ENCODE measurements at places on chromosomes 7 and 10. TPM values are rescaled to one million over a fixed set of nuclear protein-coding genes. Genes with fewer than 3 reads are reported as not detected.

GRIFIN gene
- not detected for total RNA-seq

CPA2 gene
- total RNA-seq: not detected

CYP2C19 gene
- 0.30 TPM for total RNA-seq

HOXA3 gene
- 5.5 TPM for total RNA-seq

TUBAL3 gene
- total RNA-seq: 0.36 TPM

AGAP9 gene
- 8.3 TPM for total RNA-seq

PHF14 gene
- 25.5 TPM for total RNA-seq

CABCOCO1 gene
- total RNA-seq: not detected

HKDC1 gene
- total RNA-seq: 0.13 TPM

HMX2 gene
- total RNA-seq: not detected

- no peak for DNase-seq
Measured at GRCh38 chr10:88408096-88408495, 175.0 kb downstream of the RNLS start.

- DNase-seq: no peak
Measured at GRCh38 chr7:18702071-18702829, 206.7 kb downstream of the HDAC9 start.

DNA sequence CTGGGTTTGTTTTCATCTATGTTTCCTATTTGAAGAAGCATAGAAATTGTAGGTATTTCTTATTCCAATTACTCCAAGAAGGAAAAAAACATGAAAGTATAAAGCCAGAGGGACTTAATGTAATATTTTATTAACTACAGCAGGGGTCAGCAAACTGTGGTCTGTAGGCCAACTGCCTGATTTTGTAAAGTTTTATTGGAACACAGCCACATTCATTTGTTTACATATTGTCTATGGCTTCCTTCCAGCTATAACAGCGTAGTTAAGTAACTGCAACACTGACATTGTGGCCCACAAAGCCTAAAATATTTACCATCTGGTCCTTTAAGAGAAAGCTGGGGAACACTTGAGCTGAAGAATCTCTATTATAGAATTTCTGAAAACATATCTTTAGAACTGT lies 306.2 kb downstream of the BICC1 start:
- DNase-seq: no peak

GRCh38 chr7:24777806-24778205 lies 20.5 kb upstream of the GSDME start:
- no peak for DNase-seq

DNA sequence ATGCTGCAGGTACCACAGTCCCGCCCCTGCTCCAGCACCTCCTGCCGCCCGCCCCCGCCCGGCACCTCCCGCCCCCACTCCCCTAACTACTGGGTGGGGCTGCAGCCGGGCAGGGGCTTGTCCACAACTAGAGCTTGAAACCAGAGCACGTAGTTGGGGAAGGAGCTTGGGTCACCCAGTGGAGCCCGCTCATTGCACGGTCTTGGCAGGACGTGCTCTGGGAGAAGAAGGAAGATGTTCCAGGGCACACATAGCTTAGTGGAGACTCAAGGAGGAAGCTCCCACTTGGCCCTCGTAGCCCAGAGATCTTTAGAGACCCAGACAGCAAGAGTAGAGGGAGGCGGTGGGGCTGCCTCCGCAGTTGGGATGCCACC lies 692 bp downstream of the IGFBP1 start:
- DNase-seq: no peak

DNA sequence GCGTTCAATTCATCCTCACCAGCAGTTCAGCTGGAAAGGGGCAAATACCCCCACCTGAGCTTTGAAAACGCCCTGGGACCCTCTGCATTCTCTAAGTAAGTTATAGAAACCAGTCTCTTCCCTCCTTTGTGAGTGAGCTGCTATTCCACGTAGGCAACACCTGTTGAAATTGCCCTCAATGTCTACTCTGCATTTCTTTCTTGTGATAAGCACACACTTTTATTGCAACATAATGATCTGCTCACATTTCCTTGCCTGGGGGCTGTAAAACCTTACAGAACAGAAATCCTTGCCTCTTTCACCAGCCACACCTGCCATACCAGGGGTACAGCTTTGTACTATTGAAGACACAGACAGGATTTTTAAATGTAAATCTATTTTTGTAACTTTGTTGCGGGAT lies 155.8 kb upstream of the LANCL2 start:
- no peak for DNase-seq

GRCh38 chr10:113169111-113169510 lies 219.1 kb downstream of the TCF7L2 start:
- no peak for DNase-seq

- peak; percentile 58 for DNase-seq
Measured at GRCh38 chr10:131201741-131202515, 109.6 kb downstream of the TCERG1L start.

DNA sequence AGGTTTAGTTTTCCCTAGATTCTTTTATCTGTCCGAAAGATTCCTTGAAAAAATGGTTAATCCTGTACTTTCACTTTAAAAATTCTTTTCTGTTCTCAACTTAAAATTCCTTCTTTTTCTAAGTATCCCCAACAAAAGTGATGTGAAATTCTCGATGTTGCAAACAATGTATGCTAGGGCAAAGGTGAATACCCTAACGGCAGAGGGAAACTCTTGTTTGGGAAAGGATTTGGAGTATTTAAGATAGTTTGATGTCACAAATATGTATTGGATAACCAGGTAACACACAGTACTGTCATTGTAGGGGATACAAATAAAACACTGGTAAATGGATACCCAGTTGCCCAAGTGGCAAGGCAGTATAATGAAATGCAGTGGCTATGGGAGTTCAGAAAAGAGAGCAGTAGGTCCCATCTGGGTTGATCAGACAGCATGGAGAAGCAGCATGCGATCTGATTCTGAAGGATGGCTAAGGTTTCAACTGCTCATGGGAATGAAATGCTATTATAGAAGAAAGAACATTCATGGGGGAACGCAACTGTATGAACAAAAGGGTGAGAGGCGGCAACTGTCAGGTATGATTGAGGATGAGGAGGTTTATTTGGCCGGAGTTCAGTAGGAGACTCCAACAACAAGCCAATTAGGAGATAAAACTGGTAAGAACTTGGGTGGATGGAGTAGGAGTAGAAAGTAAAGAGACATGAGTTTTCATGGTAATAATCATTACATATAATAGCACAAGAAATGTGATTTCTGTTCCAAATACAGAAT lies 3.2 kb upstream of the EPC1 start:
- DNase-seq: no peak

DNA sequence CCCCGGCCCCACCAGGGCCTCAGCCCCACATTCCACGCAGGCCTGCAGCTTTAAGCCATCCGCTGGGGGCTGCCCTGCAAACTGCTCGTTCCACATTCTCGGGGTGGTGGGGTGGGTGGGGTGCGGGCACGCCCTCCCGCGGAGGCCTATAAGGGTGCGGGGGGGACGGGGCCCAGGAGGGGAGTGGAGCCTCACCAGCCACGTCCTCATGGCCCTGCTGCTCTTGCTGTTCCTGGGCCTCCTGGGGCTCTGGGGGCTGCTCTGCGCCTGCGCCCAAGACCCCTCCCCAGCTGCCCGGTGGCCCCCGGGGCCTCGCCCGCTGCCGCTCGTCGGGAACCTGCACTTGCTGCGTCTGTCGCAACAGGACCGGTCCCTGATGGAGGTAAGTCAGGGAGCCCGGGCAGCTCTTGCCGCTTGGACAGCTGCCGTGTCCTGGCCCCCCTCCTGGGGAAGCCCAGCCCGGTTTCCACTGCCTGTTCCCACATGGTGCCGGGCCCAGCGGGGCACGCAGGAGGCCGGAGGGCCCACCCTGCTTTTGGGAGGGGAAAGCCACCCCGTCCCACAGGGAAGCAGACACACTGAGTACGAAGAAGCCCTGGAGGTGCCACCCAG lies at the start of gene CYP2W1:
TSS of gene CYP2W1 (plus strand) at position 178 of the 612 bp plus-strand sequence. CDS start at position 209, 31 bp downstream.
- no peak for DNase-seq

- DNase-seq: no peak
Measured at GRCh38 chr7:69827558-69827957, 229.3 kb downstream of the AUTS2 start.

DNA sequence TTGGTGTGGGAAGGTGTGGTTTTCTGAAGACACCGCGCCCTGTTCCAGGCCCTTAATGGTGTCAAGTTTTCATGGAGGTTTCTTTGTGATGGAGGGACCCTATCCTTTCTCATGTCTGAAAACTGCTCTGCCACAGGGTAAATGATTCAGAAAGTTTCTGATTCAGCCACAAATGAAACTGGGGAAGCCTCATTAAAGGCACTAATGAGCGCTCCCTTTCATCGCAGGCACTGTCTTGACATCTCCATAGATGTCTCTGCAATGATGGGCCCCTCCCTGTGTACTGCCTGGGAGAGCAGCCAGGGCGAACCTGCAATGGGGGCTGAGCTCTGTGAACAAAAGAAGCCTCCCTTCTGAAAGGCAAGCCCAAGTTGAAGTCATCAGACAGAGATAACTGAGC lies 355.3 kb downstream of the PRPF18 start:
- DNase-seq: no peak

DNA sequence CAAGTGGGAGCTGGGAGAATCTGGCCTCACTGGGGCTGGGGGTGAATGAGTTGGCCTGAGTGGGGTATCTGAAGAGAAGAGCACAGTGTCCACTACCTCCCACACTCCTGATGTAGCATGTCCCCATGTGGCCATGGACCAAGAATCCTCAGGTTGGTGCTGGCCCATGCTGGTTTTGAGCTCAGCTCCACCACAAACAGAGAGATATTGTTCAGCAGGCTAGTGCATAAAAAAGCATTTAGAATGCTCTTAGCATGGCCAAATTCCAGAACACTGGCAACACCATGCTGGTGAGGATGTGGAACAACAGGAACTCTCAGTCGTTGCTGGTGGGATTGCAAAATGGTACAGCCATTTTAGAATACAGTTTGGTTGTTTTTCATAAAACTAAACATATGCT lies 61.4 kb downstream of the FRMPD2 start:
- DNase-seq: no peak

- DNase-seq: no peak
Measured at GRCh38 chr7:71995111-71995510, 417.0 kb downstream of the CALN1 start.

GRCh38 chr7:17007841-17008240 lies 126.1 kb upstream of the AGR3 start:
- no peak for DNase-seq

DNA sequence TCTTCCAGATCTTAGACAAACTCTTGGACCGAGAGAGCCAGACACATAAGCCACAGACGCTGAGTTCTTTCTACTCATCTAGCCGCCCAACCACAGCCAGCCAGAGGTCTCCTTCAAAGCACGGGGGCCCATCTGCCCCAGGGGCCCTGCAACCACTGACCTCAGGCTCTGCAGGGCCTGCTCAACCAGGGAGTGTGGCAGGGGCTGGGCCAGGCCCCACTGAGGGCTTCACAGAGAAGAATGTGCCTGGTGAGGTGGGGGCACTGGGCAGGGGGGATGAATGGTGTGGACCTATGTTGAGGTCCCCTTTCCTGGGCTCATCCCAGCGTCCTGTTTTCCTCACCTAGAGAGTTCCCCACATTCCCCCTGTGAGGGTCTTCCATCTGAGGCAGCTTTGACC lies 11.4 kb downstream of the ZSWIM8 start:
- DNase-seq: no peak

DNA sequence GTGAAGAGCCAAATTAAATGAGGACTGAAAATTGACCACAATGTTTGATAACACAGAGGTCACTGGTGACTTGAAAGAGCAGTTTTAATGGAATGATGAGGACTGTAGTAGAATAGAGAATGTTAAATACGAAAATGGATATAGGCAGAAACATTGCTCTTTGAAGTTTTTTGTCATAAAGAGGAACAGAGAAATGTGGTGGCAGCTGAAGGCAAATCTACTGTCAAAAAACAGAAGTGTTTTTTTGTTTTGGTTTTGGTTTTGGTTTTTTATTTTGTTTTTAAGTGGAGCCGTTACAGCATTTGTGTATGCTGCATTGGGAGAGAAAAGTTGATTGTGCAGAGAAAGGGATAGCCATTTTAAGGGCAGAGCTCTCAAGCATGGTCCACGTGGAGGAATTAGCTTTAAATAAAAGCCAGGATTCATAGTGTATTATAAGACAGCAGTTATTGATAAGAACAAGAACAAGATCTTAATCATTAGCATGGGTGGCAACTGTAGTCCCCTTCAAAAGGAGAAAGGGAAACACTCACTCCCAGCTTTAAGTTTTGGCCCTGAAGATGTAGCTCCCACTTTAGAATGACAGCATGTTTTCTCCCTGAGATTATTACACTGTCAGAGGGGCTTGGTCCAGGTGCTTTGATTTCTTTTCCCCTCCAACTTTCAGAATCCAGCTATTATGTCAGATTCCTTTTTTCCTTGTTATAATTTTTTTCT lies 156.7 kb upstream of the BET1 start:
- no peak for DNase-seq

DNA sequence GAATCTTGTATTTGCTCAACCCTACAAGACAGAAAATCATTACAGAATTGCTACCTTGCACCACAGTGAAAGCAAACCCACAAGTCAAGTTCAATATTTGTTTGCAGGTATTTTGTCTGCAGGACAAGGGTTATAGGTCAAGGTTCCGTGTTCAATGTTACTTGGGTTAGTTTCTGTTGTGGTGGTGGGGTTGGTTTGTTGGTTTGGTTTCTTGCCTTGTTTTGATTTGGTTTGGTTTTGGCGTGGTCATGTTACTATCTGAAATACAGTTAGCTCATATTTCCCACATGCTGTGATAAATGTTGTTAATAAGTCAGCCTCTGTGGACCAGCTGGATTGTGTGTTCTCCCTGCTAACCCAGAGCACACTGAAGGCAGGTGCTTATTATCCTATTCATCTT lies 75.6 kb upstream of the INSIG1 start:
- DNase-seq: no peak

- DNase-seq: no peak
Measured at GRCh38 chr7:1096156-1097119, 8.5 kb downstream of the GPER1 start.

DNA sequence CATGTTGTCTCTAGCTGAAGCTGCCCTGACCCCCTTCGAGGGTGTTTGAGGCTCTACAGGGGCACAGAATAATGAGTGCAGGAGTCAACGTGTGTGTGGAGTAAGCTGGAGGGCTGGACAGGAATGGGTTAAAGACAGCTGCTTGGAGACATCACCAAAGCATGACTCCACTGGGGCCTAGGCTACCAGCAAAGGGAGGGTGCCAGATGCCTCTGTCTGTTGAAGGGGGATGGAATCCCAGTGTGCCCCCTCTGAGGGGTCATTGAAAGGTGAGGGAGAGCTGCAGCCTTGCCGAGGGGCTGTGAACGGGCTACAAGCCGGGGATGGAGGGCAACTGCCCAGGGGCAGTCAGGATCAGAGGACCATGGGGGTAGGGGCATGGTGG lies 51.7 kb upstream of the PODXL start:
- DNase-seq: no peak

- DNase-seq: no peak
Measured at GRCh38 chr7:71563276-71563675, 431.3 kb downstream of the GALNT17 start.

DNA sequence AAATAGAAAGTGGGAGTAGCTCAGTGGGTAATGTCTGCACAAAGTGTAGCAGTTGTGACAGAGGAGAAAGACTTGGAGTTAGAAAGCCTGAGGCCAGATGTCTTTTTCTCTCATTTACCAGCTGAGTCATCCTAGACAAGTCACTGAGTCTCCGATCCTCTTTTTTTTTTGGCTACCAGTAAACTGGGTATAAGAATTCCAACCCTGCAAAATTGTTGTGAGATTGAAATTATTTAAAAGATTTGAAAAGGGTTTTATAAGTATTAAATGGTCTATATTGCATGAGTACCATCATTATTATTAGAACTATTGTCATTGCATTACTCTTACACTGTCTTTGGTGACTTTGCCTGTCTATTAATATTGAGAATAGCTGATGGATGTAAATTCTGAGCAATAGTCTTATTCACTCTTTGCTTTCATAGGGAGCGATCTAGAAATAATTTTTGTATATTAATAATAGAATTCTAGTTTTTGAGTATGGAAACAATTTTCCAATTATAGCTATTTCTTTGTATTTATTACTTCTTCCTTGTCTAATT lies 74.0 kb downstream of the ARID5B start:
- DNase-seq: no peak

GRCh38 chr7:137038706-137039105 lies 170.3 kb downstream of the CHRM2 start:
- DNase-seq: no peak

Data from suprapubic skin (tissue), 4 donors.